ENCODE measurements at places on chromosomes 2 and 18. TPM values are rescaled to one million over a fixed set of nuclear protein-coding genes. Genes with fewer than 3 reads are reported as not detected.

PFN4 gene
- total RNA-seq = under 0.01 TPM

ZAP70 gene
- total RNA-seq = not detected

DOK6 gene
- not detected for total RNA-seq

ACMSD gene
- not detected for total RNA-seq

VWA3B gene
- not detected for total RNA-seq
